Endodermal cell (in vitro differentiated cells): ENCODE measurements at places on chromosomes 4 and X. TPM values are rescaled to one million over a fixed set of nuclear protein-coding genes. Genes with fewer than 3 reads are reported as not detected.

- no peaks in the 10 kb centered on the region for H3K36me3 ChIP-seq
- no peak overlapping the region for H3K27ac ChIP-seq
- peaks cover 39% of the 10 kb centered on the region for H3K27me3 ChIP-seq
- no peak overlapping the region for H3K4me3 ChIP-seq
- peaks cover 4% of the 10 kb centered on the region for H3K4me1 ChIP-seq
Measured at GRCh38 chr4:57193209-57193810, 83.1 kb upstream of the IGFBP7 start.

DNA sequence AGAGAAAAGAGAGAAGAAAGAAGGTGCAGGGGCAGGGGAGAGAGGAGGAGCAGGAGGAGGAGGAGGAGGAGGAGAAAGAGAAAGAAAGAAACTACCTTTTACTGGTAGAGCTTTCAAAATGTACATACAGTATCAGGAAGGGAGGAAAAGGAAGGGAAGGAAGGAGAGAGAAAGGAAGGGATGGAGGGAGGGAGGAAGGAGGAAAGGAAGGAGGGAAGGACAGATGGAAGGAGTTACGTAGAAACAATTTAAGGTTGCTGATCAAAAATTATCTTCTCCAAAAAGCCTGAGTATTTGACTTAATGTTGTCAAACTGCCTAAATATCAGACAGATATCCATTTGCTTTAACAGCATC lies 13.4 kb downstream of the TBC1D9 start:
- H3K36me3 ChIP-seq = no peaks in the 10 kb centered on the region
- H3K27me3 ChIP-seq = no peaks in the 10 kb centered on the region
- no peak for DNase-seq
- peaks cover 11% of the 10 kb centered on the region for H3K4me1 ChIP-seq
- no peak overlapping the region for H3K4me3 ChIP-seq
- peak overlapping the region; percentile 16 for H3K27ac ChIP-seq

DNA sequence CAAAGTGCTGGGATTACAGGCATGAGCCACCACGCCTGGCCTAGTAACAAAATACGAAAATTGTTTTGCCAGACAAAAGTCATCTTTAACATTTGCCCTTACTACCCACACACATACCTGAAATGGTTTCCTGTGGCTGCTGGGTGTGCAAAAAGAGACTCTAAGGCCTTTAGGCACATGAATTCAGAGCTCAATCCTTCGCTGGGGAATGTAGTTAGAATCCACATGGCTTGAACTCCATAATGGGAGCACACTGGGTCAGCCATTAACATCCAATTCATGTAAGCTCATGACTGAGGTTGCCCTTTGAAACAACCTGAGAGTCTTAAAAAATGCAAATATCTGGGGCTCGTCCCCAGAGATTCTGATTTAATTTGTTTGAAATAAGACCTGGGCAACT lies 87.8 kb downstream of the HPGD start:
- DNase-seq = peak; percentile 47
- H3K27ac ChIP-seq = no peak overlapping the region
- H3K4me1 ChIP-seq = no peaks in the 10 kb centered on the region
- H3K36me3 ChIP-seq = no peaks in the 10 kb centered on the region
- no peak overlapping the region for H3K4me3 ChIP-seq
- H3K27me3 ChIP-seq = no peaks in the 10 kb centered on the region

DNA sequence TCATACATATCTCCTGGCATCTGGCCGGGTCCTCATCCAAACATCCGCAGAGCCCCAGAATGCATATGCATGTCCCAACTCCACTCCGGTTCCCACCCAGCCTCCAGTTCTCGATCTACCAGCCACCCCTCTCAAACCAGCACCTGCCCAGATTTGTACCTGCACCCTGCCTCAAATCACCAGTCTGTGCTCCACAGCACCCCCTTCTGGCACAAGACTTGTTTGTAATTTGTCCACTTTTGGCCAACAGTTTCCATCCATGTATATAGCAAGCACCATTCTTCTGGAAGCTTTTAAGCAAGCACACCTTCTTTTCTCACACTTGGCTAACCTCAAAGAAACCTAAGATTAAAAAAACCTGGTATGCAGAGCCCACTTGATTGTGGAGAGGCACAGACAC lies 644.1 kb downstream of the MID1IP1 start:
- H3K36me3 ChIP-seq = no peaks in the 10 kb centered on the region
- H3K4me1 ChIP-seq = no peaks in the 10 kb centered on the region
- H3K4me3 ChIP-seq = no peak overlapping the region
- no peaks in the 10 kb centered on the region for H3K27me3 ChIP-seq
- peak; percentile 91 for DNase-seq
- no peak overlapping the region for H3K27ac ChIP-seq

- no peaks in the 10 kb centered on the region for H3K27me3 ChIP-seq
- no peak overlapping the region for H3K27ac ChIP-seq
- peaks cover 2% of the 10 kb centered on the region for H3K4me1 ChIP-seq
- peak; percentile 69 for DNase-seq
- H3K4me3 ChIP-seq = no peak overlapping the region
- no peaks in the 10 kb centered on the region for H3K36me3 ChIP-seq
Measured at GRCh38 chr4:111748157-111748556, 397.1 kb upstream of the FAM241A start.

- no peaks in the 10 kb centered on the region for H3K27me3 ChIP-seq
- no peaks in the 10 kb centered on the region for H3K4me1 ChIP-seq
- H3K36me3 ChIP-seq = no peaks in the 10 kb centered on the region
- no peak overlapping the region for H3K4me3 ChIP-seq
- no peak overlapping the region for H3K27ac ChIP-seq
Measured at GRCh38 chr4:38509551-38509950, 154.4 kb upstream of the KLF3 start.

GRCh38 chrX:2888309-2888708 lies 40.8 kb downstream of the ARSD start:
- H3K4me1 ChIP-seq = no peaks in the 10 kb centered on the region
- no peak for DNase-seq

DNA sequence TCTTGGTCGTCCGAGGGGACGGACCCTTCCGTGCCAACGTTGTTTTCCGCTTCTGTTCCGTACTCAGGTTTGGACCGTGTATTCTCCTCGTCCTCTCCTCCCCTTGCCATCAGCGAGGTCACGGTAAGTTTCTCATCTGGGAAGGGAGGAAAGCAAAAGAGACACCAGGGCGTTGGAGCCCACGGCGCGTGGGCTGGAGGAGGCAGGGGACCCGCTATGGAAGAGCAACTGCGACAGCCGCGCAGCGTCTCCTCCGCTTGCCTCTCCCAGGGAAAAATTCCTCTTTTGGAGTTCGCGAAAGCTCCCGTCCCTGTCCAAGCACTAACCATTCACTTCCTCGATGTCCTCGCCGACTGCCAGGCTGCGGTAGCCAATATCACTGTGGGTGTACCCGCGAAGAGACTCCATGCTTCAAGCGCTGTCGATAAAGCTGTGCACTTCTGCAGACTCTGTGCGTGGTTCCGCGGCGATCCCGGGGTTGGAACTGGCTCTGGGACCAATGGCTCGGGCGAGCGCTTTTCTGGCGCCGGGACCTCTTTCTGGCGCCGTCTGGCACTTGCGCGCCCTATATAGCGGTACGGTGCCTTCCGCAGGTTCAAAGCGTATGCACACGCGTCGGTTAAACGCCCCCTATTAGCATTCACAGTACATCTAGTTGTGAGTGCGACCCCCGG lies at the start of gene ESX1:
TSS of gene ESX1 (minus strand) at position 492 of the 674 bp plus-strand sequence. CDS start at position 408, 84 bp downstream.
- no peak within 1 kb of the TSS for H3K27ac ChIP-seq
- H3K27me3 ChIP-seq = peaks cover 93% of the 10 kb centered on the region

DNA sequence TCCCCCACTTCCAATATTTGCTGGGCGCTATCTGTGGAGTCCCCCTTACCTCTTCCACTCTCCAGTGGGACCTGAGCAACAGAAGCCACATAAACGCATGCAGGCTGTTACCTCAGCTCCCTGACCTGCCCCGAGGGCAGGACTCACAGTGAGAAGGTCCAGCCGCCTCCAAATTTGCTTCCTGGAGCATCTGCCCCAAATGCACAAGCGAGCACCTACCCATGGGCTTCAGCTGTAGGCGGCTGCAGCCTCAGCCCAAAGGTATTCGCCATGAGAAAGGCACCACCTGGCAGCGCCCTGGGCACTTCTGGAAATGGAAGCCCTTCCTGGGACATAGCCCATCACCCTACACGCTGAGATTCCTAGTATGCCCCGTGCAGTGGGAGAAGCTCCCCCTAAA lies 23.4 kb downstream of the SPACA5 start:
- H3K36me3 ChIP-seq = no peaks in the 10 kb centered on the region
- H3K27me3 ChIP-seq = no peaks in the 10 kb centered on the region
- H3K27ac ChIP-seq = no peak overlapping the region
- H3K4me3 ChIP-seq = no peak overlapping the region
- no peaks in the 10 kb centered on the region for H3K4me1 ChIP-seq

DNA sequence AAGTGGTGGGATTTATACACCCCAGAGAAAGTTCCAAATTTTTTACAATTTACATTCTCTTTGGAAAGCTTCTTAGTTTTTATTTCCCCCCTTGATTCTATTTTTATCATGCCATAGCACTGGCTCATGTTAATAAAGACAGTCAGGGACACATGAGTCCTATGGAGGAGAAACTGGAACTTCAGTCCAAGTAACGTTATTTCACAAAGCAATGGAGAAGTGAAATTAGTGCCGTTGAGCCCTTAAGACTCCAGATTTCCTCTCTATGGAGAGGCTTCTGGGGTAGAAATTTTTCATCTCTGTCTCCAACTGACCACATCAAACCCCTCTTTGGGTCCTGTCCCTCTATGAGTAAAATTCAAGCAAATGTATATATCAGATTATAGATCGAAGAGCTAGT lies 12.8 kb upstream of the TASL start:
- H3K27ac ChIP-seq = no peak overlapping the region
- no peaks in the 10 kb centered on the region for H3K4me1 ChIP-seq
- H3K27me3 ChIP-seq = no peaks in the 10 kb centered on the region
- H3K36me3 ChIP-seq = no peaks in the 10 kb centered on the region
- DNase-seq = no peak

GRCh38 chrX:75086731-75087195 lies 69.3 kb downstream of the ABCB7 start:
- H3K4me1 ChIP-seq = no peaks in the 10 kb centered on the region
- H3K4me3 ChIP-seq = no peak overlapping the region
- no peaks in the 10 kb centered on the region for H3K27me3 ChIP-seq

DNA sequence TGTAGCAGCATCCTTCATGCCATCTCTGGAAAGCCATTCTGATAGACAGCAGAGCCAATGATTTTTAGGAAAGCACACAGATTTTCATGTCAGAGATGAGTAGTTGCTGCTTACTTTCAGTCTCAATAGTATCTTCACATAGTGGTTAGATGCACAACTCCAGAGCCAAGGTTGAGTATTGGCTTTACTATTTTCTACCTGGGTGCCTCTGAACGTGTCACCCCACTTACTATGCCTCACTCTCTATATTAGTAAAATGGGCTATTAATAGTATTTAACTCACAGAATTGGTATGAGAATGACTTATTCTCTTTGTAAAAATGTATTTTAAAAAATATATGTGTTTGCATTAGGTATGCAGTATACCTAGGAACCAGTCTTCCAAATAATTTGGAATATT lies 108.8 kb upstream of the STIM2 start:
- no peak overlapping the region for H3K27ac ChIP-seq
- no peaks in the 10 kb centered on the region for H3K27me3 ChIP-seq
- no peak for DNase-seq
- no peaks in the 10 kb centered on the region for H3K36me3 ChIP-seq

DNA sequence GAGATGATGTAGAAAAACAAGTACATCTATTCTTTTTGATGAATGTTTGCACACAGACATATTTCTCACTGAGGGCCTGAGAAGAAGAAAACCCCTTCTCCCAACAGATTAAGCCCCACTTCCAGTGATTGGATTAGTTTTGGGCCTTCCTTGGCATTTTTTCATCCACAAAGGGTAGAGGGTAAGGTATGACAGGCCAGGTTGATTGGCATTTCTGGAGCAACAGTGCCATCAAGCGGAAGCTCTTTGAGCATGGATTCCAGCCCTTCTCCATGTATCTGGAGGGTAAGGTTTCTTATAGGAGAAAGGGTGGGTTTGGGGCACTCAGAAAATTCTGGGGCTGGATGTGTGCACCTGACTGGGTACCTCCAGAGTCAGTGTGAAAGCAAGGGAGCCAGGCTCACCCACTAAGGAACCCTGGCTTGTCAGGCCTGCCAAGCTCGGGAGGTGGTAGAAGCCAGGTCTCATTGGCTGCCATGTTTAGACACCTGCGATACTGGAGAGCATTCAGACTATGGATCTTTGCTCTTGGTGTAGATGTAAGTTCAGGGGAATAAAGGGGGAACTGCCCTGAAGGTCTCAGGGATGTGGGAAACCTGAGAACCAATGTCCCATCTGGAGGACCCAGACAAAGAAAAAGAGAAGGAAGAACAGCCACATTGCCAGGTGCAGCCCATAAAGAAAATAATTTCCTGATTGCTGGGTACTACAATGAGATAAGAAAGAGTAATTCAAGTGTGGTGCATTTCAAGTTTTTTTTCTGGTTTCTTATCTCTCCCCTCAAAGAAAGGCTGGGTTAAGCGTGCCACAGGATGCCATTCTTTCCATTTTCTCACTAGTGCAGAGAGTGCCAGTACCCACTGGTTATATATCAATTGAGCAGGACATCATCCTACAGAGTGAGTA lies 222.3 kb upstream of the AGTR2 start:
- no peak overlapping the region for H3K4me3 ChIP-seq
- no peaks in the 10 kb centered on the region for H3K4me1 ChIP-seq
- DNase-seq = peak; percentile 44
- H3K36me3 ChIP-seq = no peaks in the 10 kb centered on the region
- H3K27ac ChIP-seq = no peak overlapping the region

GRCh38 chr4:19657856-19658255 lies 593.8 kb upstream of the SLIT2 start:
- no peak overlapping the region for H3K4me3 ChIP-seq
- H3K4me1 ChIP-seq = no peaks in the 10 kb centered on the region
- DNase-seq = no peak
- no peak overlapping the region for H3K27ac ChIP-seq
- no peaks in the 10 kb centered on the region for H3K36me3 ChIP-seq

- no peak overlapping the region for H3K4me3 ChIP-seq
- H3K36me3 ChIP-seq = no peaks in the 10 kb centered on the region
- H3K4me1 ChIP-seq = no peaks in the 10 kb centered on the region
- no peaks in the 10 kb centered on the region for H3K27me3 ChIP-seq
- H3K27ac ChIP-seq = no peak overlapping the region
Measured at GRCh38 chr4:40238700-40239548, 42.1 kb downstream of the RHOH start.

GRCh38 chr4:86544310-86544966 lies 49.7 kb upstream of the PTPN13 start:
- peaks cover 16% of the 10 kb centered on the region for H3K4me1 ChIP-seq
- DNase-seq = no peak
- H3K27ac ChIP-seq = peak overlapping the region; percentile 20
- H3K4me3 ChIP-seq = no peak overlapping the region
- H3K27me3 ChIP-seq = no peaks in the 10 kb centered on the region

DNA sequence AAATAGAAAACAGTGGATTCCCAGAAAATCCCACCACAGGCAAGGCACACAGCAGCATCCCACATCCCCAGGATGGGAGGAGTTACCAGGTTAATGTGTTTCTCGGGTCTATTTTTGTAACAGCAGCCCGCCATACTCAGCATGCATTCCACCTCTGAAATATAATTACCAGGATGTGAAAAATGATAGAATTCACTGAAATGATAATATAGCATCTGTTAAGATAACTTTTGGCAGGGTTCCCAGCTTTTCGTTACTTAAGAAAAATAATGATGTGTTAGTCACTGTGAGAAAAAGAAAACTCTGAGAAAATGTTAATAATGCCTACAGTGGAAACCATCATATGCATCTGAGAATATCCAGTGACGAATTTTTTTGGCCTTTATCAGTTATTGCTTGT lies 87.1 kb downstream of the VCX2 start:
- no peaks in the 10 kb centered on the region for H3K36me3 ChIP-seq
- H3K4me3 ChIP-seq = no peak overlapping the region
- no peak overlapping the region for H3K27ac ChIP-seq
- no peaks in the 10 kb centered on the region for H3K4me1 ChIP-seq
- DNase-seq = no peak

MAGEA11 gene
- not detected in 3 replicates for total RNA-seq

CLCN4 gene
- total RNA-seq = 4.3 to 5.0 TPM (median 4.4 TPM) in 3 replicates
